ENCODE measurements at places on chromosomes 16 and 17. TPM values are rescaled to one million over a fixed set of nuclear protein-coding genes. Genes with fewer than 3 reads are reported as not detected.

SERPINF2 gene
- total RNA-seq = 0.05 TPM

- DNase-seq = no peak
Measured at GRCh38 chr16:84764970-84765369, 54.8 kb upstream of the CRISPLD2 start.

GRCh38 chr17:76501827-76502307, 644 bp upstream of the RHBDF2 start:
- no peak for DNase-seq

DNA sequence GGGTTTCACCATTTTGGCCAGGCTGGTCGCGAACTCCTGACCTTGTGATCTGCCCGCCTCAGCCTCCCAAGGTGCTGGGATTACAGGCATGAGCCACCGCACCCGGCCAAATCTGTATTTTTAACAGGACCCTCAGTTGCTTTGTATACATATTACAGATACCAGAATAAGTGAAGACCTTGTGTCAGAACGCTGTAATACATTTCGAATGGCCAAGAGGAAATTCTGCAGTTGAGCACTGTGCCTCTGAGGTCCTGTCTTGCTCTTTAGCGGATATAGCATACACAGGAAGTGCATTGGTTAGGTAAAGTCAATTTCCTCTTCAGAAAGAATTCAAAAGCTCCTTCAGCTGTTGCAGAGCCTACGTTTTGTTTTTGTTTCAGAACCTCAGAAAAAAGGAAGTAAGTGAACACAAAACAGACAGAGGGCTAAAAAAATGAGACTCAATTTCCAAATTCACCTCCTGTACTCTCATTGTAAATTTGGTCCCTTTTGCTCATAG, 15.7 kb downstream of the CRLF3 start:
- no peak for DNase-seq

- no peak for DNase-seq
Measured at GRCh38 chr17:46892192-46892703, 30.7 kb upstream of the GOSR2 start.

- no peak for DNase-seq
Measured at GRCh38 chr17:50913120-50913519, 47.0 kb upstream of the TOB1 start.

DNA sequence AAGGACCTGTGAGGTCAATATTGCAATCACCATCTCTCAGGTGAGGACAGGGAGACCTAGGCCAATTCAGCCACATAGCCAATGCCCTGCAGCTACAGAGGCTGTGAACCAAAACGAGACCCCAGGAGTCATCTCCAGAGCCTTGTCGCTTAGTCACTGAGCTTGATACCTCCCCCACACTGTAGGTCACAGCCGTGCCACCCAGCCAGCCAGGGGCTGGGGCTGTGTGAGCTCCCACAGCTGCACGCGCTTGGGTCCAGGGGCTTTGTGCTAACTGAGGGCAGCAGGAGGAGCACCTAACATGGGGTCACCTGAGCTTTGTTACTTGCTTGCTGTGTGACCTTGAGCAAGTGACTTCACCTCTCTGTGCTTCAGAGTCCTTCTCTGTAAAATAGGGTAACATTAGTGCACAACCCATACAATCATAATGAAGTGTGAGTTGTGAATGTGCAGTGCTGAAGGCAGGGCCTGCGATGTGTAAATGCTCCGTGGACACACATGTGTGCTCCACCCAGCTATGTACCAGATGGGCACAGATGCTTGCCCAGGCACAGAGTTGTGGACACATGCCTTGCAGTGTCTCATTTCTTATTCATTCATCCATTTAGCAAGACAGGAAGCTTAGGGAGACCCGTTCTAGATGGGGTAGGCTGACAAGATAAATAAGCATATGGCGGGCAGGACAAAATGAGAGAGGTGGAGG, 25.9 kb downstream of the SBK1 start:
- DNase-seq = no peak

DNA sequence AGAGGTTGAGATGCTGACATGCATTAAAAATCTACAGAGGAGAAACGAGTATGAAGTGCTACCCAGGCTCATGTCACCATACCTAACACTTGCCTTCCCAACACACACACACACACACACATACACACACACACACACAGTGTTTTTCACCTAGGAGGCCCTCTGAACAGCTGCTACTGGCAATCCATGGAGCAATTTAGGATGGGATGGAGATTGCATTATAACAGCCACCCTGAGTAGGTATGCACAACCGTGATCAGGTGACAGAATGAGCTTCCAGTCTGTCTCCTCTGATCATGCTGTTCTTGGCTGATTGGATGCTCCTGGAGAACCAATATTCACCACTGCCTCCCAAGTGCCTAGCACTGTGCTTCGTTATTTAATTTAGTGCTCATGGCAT, 528.5 kb upstream of the CDH5 start:
- DNase-seq = no peak
